GM04503 (cell line): ENCODE measurements at places on chromosomes 7 and 10.
A peak's percentile ranks its signal among the peaks of the same experiment; 100 is the strongest.

DNA sequence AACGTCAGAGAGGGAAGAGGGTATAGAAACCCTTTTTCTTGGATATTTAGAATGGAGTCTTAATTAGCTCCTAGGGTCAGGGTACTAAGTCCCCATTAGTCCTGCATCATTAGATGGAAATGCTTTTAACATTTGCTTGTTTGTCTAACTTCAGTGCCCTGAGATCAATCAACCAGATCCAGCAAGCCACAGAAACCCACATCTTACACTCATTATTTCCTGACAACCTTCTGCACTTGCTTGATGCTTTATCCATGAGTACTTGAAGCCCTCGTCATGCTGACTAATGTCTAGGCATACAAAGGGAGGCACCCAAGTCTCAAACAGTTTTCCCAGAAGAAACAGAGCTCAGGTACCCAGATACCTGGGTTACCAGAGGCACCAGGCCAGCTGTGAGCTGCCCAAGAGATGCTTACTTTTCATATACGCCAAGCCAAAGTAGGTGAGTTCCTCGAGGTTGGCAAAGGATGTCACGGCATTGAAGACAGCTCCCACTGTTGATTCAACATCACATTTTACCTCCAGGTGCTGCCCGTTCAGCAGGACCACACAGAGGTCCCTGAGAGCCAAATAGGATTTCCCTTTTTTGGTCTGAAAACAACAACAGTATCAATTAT lies 42.7 kb downstream of the FRMPD2 start:
- DNase-seq = no peak

DNA sequence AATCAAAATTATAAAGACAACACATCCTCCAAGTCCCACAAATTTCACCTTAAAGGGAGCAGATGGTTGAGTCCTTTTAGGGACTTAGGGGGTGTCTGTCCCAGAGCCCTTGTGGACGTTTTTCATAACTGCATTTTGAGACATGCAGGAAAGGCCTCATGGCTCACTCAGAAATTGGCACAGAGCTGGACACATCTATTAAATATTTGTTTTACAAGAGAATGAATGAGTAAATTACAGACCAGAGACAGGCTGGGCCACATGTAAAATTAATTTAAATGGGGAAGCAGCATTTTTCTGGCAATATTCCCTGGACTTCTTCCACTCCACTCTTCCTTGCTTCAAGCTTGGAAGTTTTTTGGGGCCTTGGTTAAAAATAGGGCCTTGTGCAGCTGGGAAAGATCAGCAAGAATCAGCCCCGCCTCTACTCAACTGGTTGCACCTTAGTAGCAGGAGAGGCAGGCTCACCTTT lies 20.0 kb downstream of the LAMB1 start:
- peak; percentile 54 for DNase-seq

- DNase-seq = no peak
Measured at GRCh38 chr10:104332243-104333031, 5.8 kb downstream of the ITPRIP start.

DNA sequence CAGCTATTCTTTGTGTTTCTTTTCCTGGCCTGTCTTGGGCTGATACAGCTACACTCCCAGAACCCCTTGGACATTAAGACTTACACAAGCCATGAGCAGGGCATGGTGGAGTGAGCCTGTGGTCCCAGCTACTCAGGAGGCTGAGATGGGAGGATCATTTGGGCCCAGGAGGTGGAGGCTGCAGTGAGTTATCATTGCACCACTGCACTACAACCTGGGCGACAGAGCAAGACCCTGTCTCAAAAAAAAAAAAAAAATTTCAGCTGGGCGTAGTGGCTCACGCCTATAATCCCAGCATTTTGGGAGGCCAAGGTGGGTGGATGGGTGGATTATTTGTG lies 13.6 kb upstream of the FOXK1 start:
- no peak for DNase-seq

GRCh38 chr10:52956861-52957260 lies 184.3 kb upstream of the MBL2 start:
- DNase-seq = no peak

DNA sequence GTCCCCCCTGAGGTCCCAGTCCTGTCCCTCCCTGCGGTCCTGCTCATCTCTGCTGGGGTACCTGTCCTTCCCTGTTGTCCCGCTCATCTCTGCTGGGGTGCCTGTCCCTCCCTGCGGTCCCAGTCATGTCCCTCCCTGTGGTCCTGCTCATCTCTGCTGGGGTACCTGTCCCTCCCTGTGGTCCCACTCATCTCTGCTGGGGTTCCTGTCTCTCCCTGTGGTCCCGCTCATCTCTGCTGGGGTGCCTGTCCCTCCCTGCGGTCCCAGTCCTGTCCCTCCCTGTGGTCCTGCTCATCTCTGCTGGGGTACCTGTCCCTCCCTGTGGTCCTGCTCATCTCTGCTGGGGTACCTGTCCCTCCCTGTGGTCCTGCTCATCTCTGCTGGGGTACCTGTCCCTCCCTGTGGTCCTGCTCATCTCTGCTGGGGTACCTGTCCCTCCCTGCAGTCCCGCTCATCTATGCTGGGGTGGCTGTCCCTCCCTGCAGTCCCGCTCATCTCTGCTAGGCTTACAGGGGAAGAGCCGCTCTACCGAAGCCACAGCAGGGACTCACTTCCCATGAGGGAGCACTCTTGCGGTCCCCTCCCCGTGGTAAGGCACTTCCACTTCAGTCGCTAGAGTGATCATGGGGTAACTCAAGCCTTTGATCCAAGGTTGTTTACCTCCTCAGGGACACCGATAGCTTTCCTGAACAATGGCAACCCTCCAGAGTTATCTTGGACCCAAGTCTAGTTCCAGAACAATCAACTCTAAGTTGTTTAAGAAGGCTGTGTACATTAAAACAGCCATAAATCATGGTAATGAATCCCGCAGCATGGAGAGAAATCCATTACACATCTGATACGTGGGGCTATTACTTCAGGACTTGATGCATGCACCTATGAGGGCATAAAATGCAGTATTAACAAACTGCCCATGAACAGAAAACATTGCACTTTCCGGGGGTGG lies 46.8 kb upstream of the MNX1 start:
- no peak for DNase-seq

DNA sequence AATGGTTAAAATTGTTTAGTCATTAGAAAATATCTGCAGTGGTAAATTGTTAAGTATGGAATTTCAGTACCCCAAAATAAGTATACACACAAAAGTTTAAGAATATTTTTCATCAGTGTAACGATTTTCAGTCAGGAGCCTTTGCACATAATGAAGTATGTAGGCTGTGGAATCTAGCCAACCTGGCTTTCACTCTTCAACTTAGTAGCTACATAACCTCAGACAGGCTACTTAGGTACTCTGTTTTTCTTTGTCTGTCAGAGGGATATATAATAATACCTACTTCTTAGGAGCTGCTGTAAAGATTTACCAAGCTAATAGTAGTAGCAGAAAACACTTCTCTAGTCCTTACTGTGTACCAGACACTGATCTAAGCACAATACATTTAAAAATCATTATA lies 137.5 kb downstream of the ZEB1 start:
- no peak for DNase-seq

DNA sequence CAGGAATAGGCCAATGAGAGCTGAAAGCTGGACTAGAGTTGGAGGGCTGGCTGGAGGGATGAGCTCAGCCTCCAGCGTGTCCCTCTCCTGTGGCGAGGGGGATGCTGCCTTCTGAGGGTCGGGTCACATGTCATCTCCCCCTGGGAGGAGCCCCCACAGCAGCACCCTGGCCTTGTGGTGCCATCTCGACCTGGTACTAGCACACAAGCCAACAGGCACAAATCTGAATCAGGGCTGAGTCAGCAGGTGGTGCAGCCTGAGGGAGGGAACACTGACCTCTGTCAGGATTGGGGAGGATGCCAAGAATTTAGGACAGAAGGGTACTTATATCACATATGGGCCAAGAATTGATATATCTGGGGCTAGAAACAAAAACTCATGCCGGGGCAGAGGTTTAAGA lies 280.4 kb downstream of the CELF2 start:
- no peak for DNase-seq

- no peak for DNase-seq
Measured at GRCh38 chr10:97549587-97550322, 22.8 kb upstream of the ANKRD2 start.

- no peak for DNase-seq
Measured at GRCh38 chr7:114989531-114989930, 67.6 kb downstream of the MDFIC start.

GRCh38 chr10:20958764-20959163 lies 61.7 kb upstream of the NEBL start:
- DNase-seq = no peak

- DNase-seq = no peak
Measured at GRCh38 chr7:113368256-113368655, 249.9 kb upstream of the SMIM30 start.

DNA sequence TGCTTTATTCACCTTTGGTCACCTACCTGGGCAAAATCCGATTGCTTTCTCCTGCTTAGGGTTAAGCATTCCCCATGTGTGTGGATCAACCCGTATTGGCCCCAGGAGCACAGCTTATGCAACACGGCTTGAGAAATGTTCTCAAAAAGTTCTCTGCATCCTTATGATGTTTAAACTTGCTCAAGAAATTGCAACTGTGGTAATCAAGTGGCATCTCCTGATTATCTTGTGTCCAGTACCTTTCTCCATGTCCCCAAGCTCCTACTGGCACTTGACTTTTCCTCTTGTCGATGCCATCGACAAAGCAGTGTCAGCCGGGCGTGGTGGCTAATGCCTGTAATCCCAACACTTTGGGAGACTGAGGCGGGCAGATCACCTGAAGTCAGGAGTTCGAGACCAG lies 4.7 kb upstream of the PKD2L1 start:
- DNase-seq = no peak

DNA sequence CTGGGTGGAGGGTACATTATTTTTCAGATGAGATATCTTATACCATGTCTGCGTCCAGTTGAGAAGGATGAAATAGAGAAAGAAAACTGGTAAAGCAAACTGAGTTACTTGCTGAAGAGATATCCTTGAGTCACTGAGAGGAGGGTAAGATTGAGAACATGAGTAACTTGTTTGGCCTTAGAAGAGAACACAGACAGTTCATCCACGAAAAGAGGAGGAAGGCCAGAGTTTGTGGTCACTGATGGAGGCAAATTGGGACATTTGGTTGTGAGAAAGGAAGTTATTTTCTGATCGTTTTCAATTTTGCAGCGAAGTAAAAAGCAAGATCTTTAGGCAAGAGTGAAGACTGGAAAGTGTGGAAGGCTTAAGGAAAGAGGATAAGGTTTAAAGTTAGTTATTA lies 15.6 kb downstream of the MBL2 start:
- no peak for DNase-seq

DNA sequence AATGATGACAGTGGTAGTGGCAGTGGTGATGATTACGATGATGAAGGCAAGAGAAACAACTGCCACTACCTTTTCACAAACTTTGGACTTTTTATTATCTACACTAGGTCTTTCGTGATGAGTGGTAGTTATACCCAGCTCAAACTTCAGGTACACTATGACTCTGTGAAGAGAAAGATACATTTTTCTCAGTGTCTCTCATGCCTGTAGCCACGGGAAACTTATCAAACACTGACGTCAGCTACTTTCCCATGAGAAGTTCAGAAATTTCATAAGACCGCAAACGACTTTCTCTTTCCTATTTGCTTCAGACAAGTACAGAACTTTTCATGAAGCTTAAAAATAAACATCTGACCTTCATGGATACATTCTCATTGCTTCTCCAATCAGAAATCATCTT lies 57.0 kb downstream of the CALD1 start:
- no peak for DNase-seq

GRCh38 chr7:158052381-158053060 lies 535.1 kb downstream of the PTPRN2 start:
- DNase-seq = no peak

DNA sequence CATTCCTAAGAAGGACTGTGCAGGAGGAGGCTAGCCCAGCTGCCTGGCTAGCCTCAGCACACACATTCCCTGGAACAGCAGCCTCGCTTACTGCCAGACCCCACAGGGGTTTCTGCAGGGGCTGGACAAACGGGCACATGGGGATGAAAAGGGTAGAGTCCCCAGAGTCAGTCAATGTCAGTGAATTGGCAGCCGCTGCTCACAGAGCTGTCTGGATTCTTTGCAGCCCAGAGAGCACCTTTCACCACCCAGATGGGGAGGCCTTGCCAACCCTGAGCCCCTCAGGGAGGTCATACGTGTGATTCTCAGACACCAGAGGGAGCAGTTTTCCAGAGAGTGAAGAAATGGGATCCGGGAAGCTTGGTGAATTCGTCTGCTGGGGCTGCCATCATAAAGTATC lies 143.3 kb downstream of the KCNMA1 start:
- no peak for DNase-seq

DNA sequence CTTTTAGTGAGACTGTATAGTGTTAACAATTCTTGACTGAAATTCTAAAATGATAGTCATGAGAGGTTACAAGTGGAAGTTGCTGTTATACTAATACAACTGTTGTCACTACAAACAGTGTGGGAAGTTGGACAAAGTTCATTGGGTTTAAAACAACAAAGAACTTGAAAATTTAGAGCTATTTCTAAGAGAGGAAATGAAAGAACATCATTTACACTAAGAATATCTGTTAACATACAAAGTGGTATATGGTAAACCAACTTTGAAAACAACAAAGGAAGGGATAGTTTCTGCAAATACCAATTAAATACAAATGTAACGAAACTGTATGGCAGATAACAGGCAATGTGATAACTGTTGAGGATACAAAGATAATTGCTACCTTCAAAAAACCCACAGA lies 11.6 kb downstream of the MTPN start:
- DNase-seq = no peak
